Lower lobe of right lung (tissue), 2 donors: ENCODE measurements at places on chromosomes 6 and 20. TPM values are rescaled to one million over a fixed set of nuclear protein-coding genes. Genes with fewer than 3 reads are reported as not detected.

The ERVFRD-1 gene
- 0.65 TPM for total RNA-seq

DNA sequence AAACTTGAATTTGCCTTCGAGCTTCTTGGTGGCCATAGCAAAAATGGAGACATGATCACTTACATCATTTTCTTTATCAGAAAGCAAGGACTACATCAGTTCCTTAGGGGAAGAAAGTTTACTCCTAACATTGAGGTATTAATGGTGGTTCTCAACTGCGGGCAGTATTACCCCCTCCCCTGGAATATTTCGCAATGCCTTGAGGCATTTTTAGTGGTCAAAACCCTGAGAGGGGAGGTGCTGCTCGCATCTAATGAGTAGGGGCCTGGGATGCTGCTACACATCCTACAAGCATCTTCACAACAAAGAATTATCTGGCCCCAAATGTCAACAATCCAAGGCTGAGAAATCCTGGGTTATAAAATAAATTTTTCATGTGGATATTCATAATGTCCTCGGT, 222.2 kb upstream of the TSHZ2 start:
- DNase-seq, result no peak

DNA sequence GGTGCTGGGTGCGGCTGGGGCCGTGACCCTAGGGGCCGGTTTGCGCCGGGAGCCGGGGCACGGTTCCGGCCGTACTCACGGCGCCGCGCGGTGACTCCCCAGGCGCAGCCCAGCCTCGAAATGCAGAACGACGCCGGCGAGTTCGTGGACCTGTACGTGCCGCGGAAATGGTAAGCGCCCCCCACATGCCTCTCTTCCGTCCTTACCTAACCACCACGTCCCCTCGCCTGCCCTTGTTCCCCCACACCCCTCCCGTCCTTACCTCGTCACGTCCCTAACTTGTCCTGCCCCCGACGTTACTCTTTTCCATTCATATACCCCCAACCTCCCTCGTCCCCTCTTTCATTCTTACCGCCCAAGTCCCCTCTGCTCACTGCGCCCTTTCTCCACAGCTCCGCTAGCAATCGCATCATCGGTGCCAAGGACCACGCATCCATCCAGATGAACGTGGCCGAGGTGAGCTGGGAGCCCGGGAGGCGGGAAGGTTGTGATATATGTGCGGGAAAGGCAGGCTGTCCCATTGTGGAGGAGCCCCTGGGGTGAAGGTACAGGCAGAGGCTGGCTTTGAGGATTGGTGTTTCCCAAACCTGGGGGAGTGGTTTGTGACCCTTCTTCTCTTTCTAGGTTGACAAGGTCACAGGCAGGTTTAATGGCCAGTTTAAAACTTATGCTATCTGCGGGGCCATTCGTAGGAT, 463 bp downstream of the RPS21 start:
- no peak for DNase-seq

DNA sequence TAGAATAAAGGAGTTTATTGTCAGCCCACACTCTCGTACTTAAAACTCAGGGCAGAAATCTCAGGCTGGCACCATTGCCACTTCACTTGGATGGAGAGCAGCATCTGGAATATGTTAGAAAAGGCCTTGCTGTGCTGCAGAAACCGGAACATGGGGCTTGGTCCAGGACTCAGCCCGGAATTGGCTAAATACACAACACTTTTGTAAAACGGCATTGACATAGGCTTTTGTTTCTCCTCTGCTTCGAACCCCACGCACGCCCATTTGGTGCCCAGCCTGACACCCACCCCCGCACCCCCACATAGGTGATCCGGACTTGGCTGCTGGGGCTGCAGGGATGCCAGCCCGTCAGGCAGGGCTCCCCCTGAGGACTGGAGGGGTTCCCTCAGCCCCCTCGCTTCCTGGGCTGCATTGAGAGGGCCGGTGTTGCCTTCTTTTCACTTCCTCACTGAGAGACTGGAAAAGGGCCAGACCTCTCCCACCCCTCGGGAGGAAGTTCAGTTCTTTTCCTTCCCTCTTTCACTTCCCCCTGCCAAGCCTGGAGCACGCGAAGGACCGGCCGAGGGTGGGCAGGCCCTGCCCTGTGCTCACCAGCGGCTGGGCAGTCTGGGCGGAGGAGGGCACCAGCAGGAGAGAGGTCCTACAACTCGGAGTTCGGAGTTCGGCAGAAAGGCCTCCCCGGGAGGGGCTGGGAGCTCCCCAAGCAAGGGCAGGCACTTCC, 17.9 kb upstream of the CST3 start:
- DNase-seq, result peak; percentile 84

- no peak for DNase-seq
These were observed 84.3 kb downstream of the OPRM1 start for GRCh38 chr6:154123155-154123956.

DNA sequence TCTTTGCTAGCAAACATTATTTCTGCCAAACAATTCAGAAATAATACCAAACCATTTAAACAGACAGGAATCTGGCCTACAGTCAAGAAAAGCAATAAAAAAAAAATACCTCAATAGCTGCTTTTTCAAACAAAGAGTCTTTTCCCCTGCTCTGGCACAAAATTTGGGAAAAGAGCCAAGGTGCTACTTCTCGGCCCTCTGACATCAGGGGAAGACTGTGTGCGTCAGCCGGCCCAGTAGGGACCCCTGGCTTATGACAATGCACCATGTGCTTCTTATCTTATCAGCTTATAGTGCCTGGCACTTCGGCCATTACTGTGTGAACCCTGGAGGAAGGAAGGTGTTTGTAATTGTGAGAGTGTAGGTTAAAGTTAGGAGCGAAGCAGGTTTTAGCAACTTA, 89.4 kb downstream of the PDE10A start:
- DNase-seq, result no peak

The GPR6 gene
- total RNA-seq, result not detected

GRCh38 chr20:34880215-34880850, 3.9 kb downstream of the ACSS2 start:
- no peak for DNase-seq
